CD4-positive, alpha-beta T cell treated with Interleukin-12 subunit alpha and Interleukin-12 subunit beta, for 1 hour (primary cell): ENCODE measurements at places on chromosomes 7 and 10.

- DNase-seq, result no peak
Measured at GRCh38 chr10:32454148-32454547, 8.2 kb downstream of the CCDC7 start.

- peak; percentile 80 for DNase-seq
Measured at GRCh38 chr7:105656922-105657521, 75.7 kb upstream of the EFCAB10 start.

DNA sequence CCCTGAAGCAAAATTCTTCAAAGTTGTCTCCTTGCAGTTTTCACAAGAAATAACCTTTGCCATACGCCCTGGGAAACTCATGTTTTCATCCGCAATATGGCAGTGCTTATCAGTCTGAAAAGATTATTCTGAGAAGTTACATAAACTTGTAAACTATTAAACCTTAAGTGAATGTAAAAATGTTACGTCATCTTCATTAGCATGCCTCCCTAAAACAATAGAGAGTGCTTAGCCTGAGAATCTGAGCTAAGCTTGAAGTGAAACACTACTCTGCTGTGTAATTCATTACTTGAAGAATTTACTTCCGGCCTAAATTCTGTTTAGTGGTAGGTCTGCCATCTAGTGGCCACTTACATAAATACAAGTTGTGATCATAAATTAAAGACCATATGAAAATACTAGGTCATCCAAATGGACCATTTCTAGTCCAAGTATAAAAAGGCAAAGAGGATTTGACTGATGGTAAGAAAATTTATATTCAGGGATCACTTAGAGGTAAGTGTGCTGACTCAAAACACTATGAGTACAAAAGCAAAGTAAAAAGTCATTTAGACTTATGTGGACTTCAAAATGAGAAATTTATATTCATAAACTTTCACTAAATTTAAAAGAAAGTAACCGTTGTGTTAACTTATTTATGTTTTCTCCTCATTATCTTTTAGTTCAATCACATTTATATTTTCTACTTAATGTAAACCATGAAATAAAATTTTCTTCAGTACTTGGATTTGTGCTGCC, 745.1 kb upstream of the LRRTM3 start:
- peak; percentile 42 for DNase-seq

- no peak for DNase-seq
Measured at GRCh38 chr7:36607721-36608095, 116.6 kb downstream of the AOAH start.

GRCh38 chr10:45280113-45280760, 35.2 kb downstream of the OR13A1 start:
- DNase-seq, result no peak

DNA sequence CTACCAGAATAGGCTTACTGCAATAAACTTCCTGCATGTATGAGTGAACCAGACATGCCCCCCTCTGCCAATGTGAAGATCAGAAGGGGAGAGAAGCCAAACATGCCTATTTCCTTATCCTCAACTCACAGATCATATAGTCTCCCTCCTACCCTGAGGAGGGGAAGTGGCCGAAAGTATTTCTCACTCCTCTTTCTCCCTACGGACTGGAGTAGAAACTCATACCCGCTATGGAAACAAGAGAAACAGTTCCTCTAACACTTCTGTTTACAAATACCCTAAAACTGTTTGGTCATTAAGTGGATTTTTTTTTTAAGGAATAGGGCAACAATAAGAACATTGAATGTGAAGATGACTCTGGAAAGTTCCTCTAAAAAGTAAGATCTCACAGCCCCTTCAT, 31.4 kb downstream of the CCNJ start:
- DNase-seq, result no peak

- no peak for DNase-seq
Measured at GRCh38 chr7:154744256-154744860, 258.6 kb downstream of the PAXIP1 start.

DNA sequence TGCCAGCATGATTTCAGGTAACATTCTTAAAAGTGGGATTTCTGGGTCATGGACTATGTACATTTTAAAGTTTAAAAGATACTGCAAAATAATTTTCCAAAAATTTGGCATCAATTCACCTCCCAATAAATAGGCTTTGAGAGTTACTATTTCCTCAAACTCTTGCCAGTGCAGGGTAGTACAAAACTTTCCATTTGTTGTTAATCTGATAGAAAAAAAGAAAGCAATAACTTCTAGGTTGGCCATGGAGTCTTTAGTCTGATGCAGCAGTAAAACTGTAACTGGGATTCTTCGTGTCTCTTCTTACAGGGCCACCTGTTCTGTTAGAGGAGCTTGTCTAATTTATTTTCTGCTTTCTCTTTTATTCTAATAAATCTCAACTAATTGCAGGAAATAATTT, 241.1 kb downstream of the MAGI2 start:
- DNase-seq, result no peak

DNA sequence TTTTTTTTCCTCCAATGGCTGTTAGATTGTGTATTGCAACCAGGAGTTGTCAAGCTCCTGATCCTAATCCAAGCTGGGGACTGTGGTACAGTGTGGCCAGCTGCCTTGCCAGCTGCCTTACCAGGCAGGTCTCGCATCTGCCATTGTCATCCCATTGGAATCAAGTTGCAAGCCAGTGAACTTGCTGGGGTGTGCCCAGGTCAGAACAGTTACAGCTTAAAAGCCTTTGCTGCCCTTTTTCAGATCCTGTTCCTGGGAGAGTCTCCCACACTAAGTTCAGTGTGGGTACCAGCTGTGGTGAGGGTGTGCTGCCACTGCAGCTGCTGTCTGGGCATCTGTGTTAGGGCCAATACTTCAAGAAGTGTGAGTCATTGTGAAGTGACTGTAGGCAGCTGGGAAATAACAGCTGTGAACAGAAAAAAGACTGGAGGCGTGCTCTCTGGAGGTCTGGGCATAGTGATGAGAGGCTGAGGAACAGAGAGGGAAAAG, 72.8 kb downstream of the CCNY start:
- no peak for DNase-seq

DNA sequence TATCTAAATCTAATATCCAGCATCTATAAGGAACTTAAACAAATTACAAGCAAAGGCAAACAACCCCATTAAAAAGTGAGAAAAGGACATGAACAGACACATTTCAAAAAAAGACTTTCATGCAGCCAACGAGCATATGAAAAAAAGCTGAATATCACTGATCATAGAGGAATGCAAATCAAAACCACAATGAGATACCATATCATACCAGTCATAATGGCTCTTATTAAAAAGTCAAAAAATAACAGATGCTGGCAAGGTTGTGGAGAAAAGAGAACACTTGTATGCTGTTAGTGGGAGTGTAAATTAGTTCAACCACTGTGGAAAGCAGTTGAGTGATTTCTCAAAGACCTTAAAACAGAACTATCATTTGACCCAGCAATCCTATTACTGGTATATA, 334.4 kb upstream of the CACNA2D1 start:
- no peak for DNase-seq

DNA sequence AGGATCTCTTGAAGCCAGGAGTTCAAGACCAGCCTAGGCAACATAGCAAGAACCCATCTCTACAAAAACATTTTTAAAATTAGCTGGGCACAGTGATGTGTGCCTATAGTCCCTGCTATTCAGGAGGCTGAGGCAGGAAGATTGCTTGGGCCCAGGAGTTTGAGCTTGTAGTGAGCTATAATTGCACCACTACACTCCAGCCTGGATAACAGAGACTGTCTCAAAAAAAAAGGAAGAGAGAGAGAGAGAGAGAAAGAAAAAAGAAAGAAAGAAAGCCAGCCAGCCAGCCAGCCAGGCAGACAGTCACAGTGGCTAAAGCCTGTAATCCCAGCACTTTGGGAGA, 95.2 kb upstream of the STK17A start:
- DNase-seq, result no peak

DNA sequence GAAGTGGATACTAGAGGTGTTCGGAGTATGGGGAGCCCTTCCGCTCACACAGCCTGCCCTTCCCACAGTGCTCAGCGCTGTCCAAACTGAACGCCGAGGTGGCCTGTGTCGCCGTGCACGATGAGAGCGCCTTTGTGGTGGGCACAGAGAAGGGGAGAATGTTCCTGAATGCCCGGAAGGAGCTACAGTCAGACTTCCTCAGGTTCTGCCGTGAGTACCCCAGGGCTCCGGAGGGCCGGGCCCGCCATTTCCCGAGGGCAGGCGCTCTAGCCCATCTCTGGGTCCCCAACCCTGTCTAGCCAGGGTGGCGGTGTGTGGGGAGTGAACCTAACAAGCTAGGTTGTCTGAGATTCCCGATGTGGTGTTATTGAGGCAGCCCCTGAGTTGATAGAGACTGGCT, 59.1 kb downstream of the GTF2IRD1 start:
- no peak for DNase-seq

GRCh38 chr7:150740053-150740452, 2.8 kb downstream of the GIMAP5 start:
- DNase-seq, result peak; percentile 34

- peak; percentile 74 for DNase-seq
Measured at GRCh38 chr10:80459047-80459865, 5.1 kb downstream of the TSPAN14 start.

- no peak for DNase-seq
Measured at GRCh38 chr10:122056431-122057094, 67.6 kb downstream of the TACC2 start.

- no peak for DNase-seq
Measured at GRCh38 chr7:98286701-98287485, 5.4 kb downstream of the BRI3 start.

DNA sequence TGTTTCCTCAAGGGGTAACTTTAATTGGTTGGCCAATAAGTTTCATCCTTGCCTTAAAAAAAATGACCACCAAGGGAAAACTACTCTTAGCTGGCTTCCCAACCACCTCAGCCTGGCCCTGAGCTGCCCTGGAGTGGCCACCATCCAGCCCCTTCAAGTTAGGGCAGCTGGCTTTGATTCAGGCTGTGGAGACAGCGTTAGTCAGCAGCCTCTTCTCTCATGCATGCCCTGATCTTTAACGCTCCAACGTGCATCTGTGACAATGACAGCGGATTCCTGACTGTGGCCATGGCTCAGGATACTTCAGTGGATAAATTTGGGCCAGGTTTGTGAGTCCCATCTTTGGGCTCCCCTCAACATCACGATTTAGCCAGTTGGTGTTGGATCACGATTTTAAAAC, 111.6 kb downstream of the RBM20 start:
- DNase-seq, result no peak

DNA sequence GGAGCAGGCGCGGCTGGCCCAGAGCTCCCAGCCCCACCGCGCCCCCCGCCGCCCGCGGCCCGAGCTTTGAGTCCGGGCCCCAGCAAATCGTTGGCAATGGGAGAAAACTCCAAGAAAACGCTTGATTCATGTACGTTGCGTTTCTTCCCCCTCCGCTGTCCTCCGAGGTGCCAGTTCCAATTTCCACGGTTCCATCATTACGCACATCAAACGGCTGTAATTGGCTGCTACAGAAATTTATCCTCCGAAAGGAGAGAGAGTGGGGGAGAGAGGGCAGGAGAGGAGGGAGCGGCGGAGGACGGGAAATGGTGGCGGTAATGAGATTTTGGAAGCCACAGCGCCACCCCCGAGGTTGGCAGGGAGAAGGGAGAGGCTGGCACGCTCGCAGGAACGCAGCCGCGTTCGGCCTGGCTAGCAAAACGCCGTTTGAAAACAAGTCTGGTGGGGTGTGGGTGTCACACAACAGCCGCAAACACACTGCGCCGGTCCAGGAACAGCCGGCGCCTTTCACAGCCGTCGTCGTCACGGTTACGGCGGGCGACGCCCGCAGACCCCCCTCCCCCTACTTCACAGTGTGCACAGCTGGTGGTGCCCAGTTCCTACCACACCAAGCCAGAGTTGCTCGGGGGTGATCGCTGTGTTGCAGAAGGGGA, 57.5 kb downstream of the UNCX start:
- peak; percentile 51 for DNase-seq

GRCh38 chr7:89914711-89915110, 239.6 kb upstream of the STEAP1 start:
- DNase-seq, result no peak

DNA sequence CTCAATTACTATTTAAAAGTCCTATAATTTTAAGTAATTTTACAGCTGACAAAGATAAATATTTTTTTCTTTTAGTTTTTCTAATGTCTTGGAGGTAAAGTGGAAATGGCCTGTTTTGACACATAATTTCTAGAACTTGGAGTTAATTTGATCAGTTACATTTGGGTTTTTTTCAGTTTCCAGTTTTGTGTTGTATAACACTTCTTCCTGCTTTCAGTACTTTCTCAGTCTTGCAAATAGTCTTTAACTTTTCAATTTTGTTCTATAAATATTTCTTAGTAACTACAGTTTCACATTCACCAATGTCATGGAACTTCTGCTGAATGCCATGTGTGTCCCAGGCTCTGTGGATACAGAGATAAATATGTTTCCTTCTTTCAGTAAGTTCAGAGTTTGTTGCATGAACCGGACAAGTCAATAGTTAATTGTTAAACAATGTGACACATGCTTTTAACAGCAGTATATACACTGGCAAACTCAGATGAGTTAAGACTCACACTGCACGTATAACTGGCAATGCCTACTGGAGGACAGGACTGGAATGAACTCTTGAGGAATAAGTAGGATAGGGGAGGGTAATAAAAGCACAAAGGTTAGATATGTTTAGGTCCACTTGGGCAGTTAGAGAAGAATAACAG, 4.6 kb downstream of the SHOC2 start:
- DNase-seq, result no peak

DNA sequence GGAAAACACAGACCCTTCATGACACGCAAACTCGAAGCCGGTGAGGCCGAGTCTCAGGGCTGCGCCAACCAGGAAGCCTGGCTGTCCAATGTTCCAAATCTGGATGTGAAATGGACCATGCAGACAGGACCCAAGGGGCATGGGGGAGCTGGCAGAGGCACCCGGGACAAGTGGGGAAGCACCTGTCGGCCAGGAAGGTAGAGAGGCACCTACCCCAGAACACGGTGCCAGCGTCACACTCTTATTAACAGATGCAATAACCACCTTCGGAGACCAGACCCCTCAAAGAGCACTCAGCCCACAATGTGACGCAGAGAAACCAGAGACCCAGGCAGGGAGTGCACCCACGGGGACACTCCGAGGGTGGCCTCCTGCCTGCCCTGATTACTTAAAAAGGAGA, 88.3 kb upstream of the PDGFA start:
- DNase-seq, result peak; percentile 46

- no peak for DNase-seq
Measured at GRCh38 chr7:105854498-105854897, 21.9 kb downstream of the ATXN7L1 start.

- DNase-seq, result no peak
Measured at GRCh38 chr10:110003524-110003885, 4.3 kb upstream of the ADD3 start.

GRCh38 chr7:13540429-13540828, 449.0 kb downstream of the ETV1 start:
- DNase-seq, result no peak

GRCh38 chr10:74823791-74824183, 2.6 kb upstream of the KAT6B start:
- DNase-seq, result no peak
